ENCODE measurements at places on chromosomes 6 and 20.

DNA sequence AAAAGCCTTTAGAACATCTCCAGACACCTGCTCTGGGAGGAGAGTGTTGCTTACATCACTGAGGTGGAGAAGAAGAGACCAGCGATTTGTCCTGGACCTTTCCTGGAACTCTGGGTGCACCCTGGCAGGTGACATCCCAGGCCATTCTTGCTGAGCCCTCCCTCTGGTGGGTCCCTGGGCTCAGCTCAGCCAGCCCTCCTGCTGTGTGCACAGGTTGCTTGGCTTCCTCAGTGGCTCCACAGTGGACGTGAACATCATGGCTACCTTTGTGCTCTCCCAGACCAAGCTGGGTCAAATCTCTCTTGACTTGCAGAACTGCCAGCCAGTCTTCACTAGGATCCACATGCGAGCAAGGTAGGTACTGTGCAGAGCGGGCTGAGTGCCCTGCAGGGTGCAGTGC, 19.9 kb upstream of the BPIFA2 start:
- no peak for DNase-seq

GRCh38 chr6:118856301-118856700, 37.7 kb upstream of the ASF1A start:
- DNase-seq, result no peak

- no peak for DNase-seq
Measured at GRCh38 chr6:15595461-15596173, 67.2 kb downstream of the DTNBP1 start.

GRCh38 chr6:43917878-43918382, 147.9 kb downstream of the VEGFA start:
- DNase-seq, result no peak

DNA sequence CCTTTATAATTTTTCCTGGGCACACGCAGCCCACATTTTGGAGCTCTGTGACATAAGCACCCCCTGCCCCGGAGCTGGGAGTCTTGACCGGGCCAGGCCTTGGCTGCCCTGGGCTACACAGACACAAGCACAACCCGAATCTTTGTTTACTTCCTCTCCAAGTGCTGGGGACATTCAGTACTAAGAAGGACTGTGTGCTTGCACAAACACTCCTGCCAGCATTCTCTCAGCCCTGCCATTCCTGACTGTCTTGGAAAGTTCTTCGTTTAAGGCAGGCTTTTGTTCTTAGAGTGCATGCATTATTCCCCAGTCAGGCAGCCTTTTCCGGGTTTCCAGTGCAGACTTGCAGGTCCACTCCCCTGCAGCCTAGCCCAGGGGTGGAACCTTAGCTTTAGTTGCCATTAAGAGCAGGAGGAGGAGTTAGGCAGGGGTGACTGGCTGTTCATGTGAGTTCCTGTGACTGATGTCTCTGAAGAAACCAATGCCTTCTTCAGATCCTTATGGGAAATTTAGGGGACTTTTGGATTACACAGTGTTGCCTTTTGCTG, 28.6 kb downstream of the FOXO3 start:
- no peak for DNase-seq

DNA sequence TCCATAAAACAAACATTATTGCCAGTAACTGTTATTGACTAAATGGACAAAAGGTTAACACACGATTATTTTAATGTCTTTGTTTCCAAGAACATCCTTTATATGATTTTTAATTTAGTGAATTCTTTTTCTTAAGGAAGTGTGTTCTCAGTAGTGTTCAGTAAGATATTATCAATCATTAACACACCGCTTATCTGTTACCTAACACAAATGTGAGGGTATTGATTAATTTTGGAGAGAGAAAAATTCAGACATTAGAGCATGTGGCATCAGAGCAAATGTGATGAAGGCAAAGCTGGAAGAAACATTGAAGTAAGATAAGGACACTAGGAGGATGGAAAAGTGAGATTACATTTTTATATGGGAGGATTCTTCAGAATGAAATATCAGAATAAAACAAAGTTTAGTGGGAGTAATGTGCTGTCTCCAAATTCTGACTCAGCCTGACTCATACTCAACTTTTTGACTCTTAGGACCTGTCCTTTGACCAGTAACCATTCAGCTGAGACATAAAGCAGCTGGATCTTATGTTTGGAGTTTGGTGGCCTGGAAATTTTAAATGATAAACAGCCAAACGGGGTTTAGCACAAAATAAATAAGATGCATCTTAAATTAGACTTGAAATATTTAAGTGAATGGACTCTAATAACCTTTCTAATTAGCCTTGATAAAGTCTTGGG, 348.6 kb downstream of the CD109 start:
- DNase-seq, result no peak

GRCh38 chr6:125142618-125143017, 11.0 kb upstream of the TPD52L1 start:
- no peak for DNase-seq

- no peak for DNase-seq
Measured at GRCh38 chr6:46909371-46909770, 12.4 kb downstream of the ADGRF5 start.

DNA sequence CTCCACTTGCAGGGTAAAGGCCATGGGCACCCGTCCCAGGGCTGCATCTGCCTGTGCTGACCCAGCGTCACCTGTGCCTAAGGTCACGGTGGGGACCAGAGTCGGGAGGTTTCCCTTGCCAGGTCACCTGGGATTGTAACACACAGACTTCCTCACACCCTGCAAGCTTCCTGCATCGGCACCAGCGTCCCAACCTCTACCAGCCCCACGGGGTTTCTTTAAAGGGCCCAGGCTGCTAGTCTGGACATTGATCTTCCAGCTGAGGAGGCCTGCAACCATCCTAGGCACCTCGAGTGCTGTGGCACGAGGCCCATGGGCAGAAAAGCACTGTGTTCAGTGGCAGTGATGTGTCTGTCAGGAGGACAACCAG, 12.6 kb downstream of the ACSS1 start:
- DNase-seq, result no peak

DNA sequence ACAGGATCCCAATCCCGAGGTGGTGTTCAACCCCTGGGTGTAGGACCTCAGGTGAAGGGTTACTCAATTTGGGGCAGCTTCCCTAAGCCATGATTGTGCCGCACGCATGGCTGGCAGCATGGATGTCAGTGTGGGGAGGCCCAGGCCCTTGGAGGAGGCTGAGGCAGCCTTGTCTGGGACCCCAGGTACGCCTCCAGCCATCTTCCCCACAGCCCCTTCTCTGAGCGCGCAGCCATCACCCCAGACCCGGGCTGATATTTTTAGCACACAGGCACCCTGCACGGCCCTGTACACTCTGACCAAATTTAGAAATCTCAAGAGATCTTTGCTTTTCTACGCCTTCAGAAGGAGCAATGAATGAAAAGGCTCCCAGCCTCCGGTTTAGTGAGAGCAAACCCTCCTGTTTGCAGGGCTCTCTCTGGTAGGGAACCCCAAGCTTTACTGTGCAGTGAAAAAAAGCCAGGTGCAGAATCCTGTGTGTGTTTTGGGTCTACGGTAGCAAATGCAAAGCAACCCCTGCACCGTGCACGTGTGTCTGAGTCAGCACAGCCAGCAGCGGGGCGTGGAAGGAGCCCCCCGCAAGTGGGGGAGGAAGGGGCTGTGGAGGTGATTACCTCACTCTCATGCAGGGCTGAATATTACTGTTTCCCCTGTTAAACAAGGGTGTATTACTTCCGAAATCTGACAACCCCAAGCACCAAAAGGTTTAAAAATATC, 44.3 kb downstream of the CTCFL start:
- DNase-seq, result no peak

- no peak for DNase-seq
Measured at GRCh38 chr6:88413459-88413858, 247.3 kb upstream of the CNR1 start.

- DNase-seq, result no peak
Measured at GRCh38 chr6:161265554-161265953, 8.3 kb downstream of the AGPAT4 start.

Measured in stimulated activated CD4-positive, alpha-beta T cell treated with anti-CD3 and anti-CD28 coated beads, Interleukin-1b, Interleukin-23, amount 100 ng/mL, for 24 hours (primary cell).